ENCODE measurements at places on chromosomes 5 and 9. TPM values are rescaled to one million over a fixed set of nuclear protein-coding genes. Genes with fewer than 3 reads are reported as not detected.
A peak's percentile ranks its signal among the peaks of the same experiment; 100 is the strongest.

LHX3 gene
- polyA plus RNA-seq, result not detected

GRCh38 chr5:81069990-81070389, 109.8 kb downstream of the RASGRF2 start:
- no peaks in the 10 kb centered on the region for H3K4me1 ChIP-seq
- no peak overlapping the region for H3K4me3 ChIP-seq
- no peak for DNase-seq
- no peaks in the 10 kb centered on the region for H3K27me3 ChIP-seq
- H3K27ac ChIP-seq, result no peak overlapping the region

GRCh38 chr9:97559111-97559514, 57.6 kb downstream of the TMOD1 start:
- H3K27me3 ChIP-seq, result peaks cover 13% of the 10 kb centered on the region
- no peak overlapping the region for H3K27ac ChIP-seq
- H3K36me3 ChIP-seq, result no peaks in the 10 kb centered on the region
- peak; percentile 6 for DNase-seq
- no peak overlapping the region for H3K4me3 ChIP-seq
- no peaks in the 10 kb centered on the region for H3K4me1 ChIP-seq

- DNase-seq, result no peak
- no peaks in the 10 kb centered on the region for H3K36me3 ChIP-seq
- no peak overlapping the region for H3K4me3 ChIP-seq
These were observed 8.2 kb downstream of the CNTFR start for GRCh38 chr9:34581318-34581717.

GRIA1 gene
- polyA plus RNA-seq, result 0.13 TPM

DNA sequence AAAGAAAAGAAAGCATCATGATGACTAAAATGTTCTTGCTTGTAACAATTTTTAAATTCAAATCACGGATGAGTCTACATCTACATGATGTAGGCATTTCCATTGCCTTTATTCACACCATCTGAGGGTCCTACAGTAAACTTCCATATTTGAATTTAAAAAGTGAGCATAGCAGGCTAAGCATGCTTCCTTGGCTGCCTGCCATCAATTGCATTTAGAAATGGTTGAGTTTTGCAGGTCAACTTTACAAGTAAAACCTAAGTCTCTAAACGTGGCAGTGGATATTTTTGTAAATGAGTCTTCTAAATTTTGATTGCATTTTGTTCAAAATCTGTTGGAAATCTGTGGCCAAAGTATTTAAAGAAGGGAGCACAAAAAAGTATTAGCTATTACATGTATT, 136.5 kb upstream of the PTCH1 start:
- no peak for DNase-seq
- H3K4me1 ChIP-seq, result 0 out of 2 replicates have a peak, but pooled peaks cover 4% of the 10 kb centered on the region
- H3K4me3 ChIP-seq, result no peak overlapping the region
- no peaks in the 10 kb centered on the region for H3K36me3 ChIP-seq
- no peak overlapping the region for H3K27ac ChIP-seq

DNA sequence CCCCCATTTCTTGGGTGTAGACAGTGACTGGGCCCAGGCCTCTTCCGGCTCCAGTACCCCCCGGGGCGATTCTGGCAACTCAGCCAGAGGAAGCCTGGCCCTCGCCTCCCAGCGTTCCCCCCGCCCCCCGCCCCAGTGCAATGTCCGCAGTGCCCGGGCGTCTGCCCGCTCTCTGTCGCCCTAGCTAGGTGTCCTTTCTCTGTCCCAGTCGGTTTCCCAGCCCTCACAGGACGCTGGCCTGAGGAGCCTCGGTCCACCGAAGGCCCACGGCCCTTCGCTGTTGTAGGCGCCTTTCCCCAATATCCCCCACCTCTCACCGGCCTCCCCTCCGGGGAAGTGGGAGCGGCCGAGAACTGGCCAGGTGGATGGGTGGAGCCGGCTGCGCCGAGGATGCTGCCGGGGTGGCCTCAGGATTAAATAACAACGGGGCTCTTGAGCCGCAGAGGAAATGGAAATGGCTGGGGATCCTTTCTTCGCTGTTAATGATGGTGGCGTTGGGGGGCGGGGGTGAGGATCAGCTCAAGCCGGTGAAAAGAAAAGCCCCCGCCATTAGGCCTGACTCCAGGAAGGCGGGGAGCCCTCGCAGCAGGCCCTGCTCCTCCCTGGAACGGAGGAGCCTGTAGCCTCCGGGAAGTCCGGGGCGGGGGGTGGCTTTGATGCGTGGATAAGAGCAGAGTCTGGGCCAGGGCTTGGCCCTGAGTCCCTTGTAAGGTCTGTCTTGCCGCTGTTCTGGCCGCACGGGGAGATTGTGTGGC, 1.1 kb upstream of the SPRY4 start:
- DNase-seq, result peak; percentile 81
- no peaks in the 10 kb centered on the region for H3K36me3 ChIP-seq
- peak overlapping the region; percentile 80 for H3K4me3 ChIP-seq
- peaks cover 37% of the 10 kb centered on the region for H3K4me1 ChIP-seq

HTR4 gene
- not detected for polyA plus RNA-seq

WWC1 gene
- 1.2 TPM for polyA plus RNA-seq

- H3K27ac ChIP-seq, result peak overlapping the region; percentile 92
- H3K4me1 ChIP-seq, result peaks cover 22% of the 10 kb centered on the region
- DNase-seq, result peak; percentile 96
- peaks cover 7% of the 10 kb centered on the region for H3K36me3 ChIP-seq
- no peaks in the 10 kb centered on the region for H3K27me3 ChIP-seq
These were observed 48.5 kb downstream of the NEK6 start for GRCh38 chr9:124306098-124306735.

CDKN2B-AS1 gene
- polyA plus RNA-seq, result 0.61 TPM

IL13 gene
- not detected for polyA plus RNA-seq

DNA sequence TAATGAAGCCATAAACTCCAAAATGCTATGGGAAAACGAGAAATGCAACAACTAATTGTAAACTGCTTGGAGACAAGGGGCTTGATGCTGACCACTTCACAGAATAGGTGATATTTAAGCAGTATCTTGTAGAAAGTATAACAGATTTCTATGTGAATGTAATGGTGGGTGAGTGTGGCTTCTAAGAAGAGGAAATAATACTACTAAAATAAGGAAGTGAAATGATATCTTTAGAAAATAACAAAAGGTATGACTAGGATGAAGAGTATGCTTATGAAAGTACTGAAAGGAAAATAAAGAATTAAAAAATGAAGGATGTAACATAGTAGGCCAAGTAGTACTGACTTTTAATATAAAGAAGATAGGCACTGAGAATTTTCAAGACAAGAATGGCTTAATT, 94.2 kb downstream of the AGTPBP1 start:
- no peaks in the 10 kb centered on the region for H3K36me3 ChIP-seq
- H3K4me3 ChIP-seq, result no peak overlapping the region
- H3K27me3 ChIP-seq, result no peaks in the 10 kb centered on the region
- no peak overlapping the region for H3K27ac ChIP-seq

- no peak overlapping the region for H3K4me3 ChIP-seq
- no peak for DNase-seq
- H3K27ac ChIP-seq, result no peak overlapping the region
- H3K36me3 ChIP-seq, result no peaks in the 10 kb centered on the region
- H3K27me3 ChIP-seq, result no peaks in the 10 kb centered on the region
- peaks cover 7% of the 10 kb centered on the region for H3K4me1 ChIP-seq
These were observed 29.2 kb downstream of the NCS1 start for GRCh38 chr9:130201399-130201873.

- no peaks in the 10 kb centered on the region for H3K36me3 ChIP-seq
- H3K4me1 ChIP-seq, result no peaks in the 10 kb centered on the region
- H3K27me3 ChIP-seq, result peaks cover 17% of the 10 kb centered on the region
- DNase-seq, result peak; percentile 30
- no peak overlapping the region for H3K27ac ChIP-seq
These were observed 73.2 kb upstream of the SMARCA2 start for GRCh38 chr9:1941989-1942388.

PCDHB5 gene
- polyA plus RNA-seq, result not detected

C5orf63 gene
- polyA plus RNA-seq, result 7.0 TPM

GRCh38 chr5:120258123-120258522, 206.0 kb upstream of the PRR16 start:
- no peak for DNase-seq
- no peaks in the 10 kb centered on the region for H3K27me3 ChIP-seq
- no peak overlapping the region for H3K4me3 ChIP-seq

EEIG1 gene
- 8.9 TPM for polyA plus RNA-seq

- no peak for DNase-seq
- no peaks in the 10 kb centered on the region for H3K27me3 ChIP-seq
- H3K4me1 ChIP-seq, result no peaks in the 10 kb centered on the region
- H3K36me3 ChIP-seq, result no peaks in the 10 kb centered on the region
- no peak overlapping the region for H3K4me3 ChIP-seq
- H3K27ac ChIP-seq, result no peak overlapping the region
These were observed 5.1 kb upstream of the ZFP62 start for GRCh38 chr5:180865981-180866695.

C5orf52 gene
- not detected for polyA plus RNA-seq

DNA sequence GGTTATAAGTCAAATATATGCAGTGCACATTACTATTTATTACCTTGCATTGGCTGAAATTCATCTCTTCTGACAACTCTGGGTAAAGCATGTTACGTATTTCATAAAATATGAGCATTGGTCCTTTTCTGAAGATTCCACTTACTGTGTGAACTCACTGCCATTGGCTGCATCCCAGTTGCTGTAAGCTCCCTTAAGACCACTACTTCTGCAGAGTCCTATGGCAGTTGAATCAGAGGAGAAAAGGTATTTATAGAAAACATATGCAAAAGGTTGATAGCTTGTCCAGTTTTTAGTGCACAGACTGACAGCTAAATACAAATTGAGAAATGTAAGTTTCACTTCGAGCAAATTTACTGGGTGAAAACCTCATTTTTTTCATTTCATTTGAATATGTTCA, 394.6 kb upstream of the ARRDC3 start:
- H3K4me3 ChIP-seq, result no peak overlapping the region
- no peak for DNase-seq
- no peaks in the 10 kb centered on the region for H3K27me3 ChIP-seq

GRCh38 chr5:55278778-55279177, 28.7 kb downstream of the DHX29 start:
- no peak overlapping the region for H3K4me3 ChIP-seq
- H3K27ac ChIP-seq, result peak overlapping the region; percentile 43
- H3K4me1 ChIP-seq, result peaks cover 13% of the 10 kb centered on the region

PCDHA1 gene
- polyA plus RNA-seq, result not detected

MEGF9 gene
- polyA plus RNA-seq, result 2.3 TPM

GRCh38 chr9:136566553-136566895, 20.7 kb upstream of the NOTCH1 start:
- no peak overlapping the region for H3K27ac ChIP-seq
- H3K4me1 ChIP-seq, result peaks cover 25% of the 10 kb centered on the region
- no peaks in the 10 kb centered on the region for H3K36me3 ChIP-seq
- H3K4me3 ChIP-seq, result no peak overlapping the region
- H3K27me3 ChIP-seq, result no peaks in the 10 kb centered on the region
- no peak for DNase-seq

GRCh38 chr9:130675396-130675795, 11.0 kb downstream of the PRDM12 start:
- DNase-seq, result no peak
- H3K36me3 ChIP-seq, result no peaks in the 10 kb centered on the region

All from GM23248 (cell line).